Retinal pigment epithelial cell (primary cell): ENCODE measurements at places on chromosomes 7 and 10.
A peak's percentile ranks its signal among the peaks of the same experiment; 100 is the strongest.

DNA sequence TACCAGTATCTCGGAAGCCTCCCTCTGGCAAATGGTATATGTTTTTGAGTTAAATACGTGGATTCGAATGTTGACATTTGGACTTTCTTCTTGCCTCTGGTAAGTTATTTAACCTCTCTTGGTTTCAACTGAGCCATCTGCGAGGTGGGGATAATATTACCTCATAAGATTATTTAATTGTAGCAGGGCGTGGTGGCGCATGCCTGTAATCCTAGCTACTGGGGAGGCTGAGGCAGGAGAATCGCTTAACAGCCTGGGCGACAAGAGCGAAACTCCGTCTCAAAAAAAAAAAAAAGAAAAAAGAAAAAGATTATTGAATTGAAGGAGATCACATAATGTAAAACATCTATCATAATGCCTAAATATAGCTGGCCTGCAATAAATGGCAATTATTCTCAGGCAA, 396 bp upstream of the TAF5 start:
- DNase-seq, result no peak

GRCh38 chr7:118745927-118746326, 521.4 kb downstream of the ANKRD7 start:
- DNase-seq, result no peak

DNA sequence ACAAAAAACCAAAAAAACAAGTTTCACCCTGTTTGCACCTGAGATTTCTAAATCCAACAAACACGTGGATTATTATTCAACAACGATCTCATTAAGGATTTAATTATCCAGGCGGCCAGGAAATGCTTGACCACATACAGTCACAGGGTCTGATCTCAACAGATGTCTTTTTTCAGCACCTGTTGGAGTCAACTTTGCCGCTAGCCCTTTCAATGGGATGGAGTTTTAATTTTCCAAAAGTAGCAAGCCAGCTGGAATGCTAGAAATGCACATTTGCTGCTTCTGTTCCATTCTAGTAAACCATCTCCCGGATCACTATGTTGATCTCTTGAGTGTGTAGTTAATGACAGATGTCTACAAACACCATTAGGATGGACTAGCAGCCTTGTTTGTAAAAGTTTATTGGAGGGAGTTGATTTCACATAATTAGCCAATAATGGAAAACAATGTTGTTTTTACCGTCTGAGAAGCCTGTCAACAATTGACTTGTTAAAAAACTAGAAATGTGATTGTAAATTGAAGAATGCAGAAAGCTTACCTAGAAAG, 64.2 kb upstream of the DKK1 start:
- no peak for DNase-seq

DNA sequence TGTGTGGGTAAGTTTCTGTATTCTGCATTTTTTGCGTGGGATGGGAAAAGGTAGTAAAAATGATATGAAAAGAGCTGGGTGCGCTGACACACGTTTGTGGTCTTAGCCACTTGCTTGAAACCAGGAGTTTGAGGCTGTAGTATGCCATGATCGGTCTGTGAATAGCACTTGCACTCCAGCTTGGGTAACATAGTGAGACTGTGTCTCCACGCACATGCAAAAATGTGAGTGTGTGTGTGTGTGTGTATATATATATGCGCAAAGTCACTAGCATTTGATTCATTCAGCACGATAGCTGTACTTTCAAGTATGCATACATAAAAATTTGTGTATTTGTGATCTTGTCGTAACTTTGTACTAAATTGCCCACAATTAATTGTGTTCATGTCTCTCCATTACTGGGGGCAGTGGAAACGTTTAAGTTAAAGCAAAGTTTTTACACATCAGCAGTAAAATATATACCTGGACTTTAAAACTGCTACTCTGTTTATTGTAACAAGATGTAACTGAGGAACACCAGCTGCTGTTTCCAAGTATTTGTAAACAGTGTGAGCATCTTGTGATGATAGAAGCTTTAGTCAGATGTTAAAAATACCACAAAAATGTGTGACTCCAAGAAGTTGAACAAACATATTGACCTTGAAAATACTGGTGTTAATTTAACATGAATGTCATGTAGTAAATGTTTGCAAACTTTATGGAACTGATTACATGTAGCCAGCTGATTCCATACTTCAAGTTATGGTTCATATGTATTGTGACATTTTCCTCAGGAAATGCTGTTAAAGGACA, 1.6 kb downstream of the ZRANB1 start:
- DNase-seq, result no peak

DNA sequence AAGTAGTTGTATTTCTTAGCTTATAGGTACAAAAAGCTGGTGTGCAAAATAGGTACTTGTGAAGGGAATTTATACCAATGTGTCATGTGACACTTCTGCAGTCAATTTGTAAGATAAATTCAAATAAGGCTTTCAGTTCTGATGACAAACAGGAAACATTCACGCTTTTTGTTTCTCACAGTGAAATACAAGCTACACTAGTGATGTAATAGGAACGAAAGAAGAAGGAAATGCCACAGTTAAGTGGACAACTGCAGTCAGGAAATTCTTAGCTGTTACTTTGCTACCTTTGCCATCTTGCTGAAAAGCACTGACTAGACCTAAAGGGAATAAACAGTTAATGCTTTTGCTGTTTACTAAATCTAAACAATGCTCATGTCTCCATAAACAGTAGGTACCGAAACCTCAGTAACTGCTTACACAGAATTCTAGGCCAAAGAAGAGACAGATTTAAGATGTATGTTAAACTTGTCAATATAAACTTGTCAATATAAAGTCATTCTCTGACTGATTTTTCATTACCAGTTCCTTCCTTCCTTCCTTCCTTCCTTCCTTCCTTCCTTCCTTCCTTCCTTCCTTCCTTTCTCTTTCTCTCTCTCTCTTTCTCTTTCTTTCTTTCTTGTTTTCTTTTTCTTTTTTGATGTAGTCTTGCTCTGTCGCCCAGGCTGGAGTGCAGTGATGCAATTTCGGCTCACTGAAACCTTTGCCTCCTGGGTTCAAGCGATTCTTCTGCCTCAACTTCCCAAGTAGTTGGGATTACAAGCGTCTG, 10.1 kb downstream of the OTUD1 start:
- no peak for DNase-seq

- DNase-seq, result no peak
These were observed 59.9 kb upstream of the DNAJB6 start for GRCh38 chr7:157276731-157277562.

GRCh38 chr7:45717537-45718235, 143.5 kb downstream of the ADCY1 start:
- no peak for DNase-seq

DNA sequence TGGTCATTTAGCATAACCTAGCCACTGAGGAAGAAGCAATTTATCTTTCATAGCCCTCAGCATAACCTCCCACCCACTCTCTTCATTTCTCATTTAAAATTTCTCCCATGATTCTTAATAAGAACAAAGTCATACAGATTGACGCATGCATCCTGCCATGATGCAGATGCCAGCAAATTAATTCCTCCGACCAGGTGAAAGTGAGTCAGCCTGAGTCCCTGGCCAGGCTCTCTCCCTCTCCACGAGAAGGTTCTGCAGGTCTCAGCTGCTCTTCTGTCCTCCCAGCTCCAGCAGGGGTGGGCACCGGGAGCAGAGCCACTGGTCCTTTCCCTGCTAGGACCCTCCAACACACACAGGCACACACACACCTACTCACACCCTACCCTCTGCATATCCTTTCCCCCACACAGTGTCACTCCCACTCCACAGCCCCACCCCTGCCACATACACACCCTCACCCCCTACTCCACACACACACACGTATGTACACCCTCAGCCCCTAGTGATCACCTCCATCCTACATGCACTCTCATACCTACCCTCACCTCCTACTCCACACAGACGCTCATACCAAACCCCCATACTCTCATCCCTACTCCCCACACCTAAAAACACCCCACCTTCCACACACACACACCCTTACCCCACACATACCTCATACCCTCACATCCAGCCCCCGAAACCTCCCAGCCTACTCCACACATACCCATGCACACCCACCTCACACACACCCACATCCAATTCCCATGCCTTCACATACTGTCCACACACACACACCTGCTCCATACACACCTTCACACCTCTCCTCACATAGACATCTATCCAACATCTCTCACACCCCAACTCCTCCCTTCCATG, 78.0 kb downstream of the FAM13C start:
- DNase-seq, result peak; percentile 88

DNA sequence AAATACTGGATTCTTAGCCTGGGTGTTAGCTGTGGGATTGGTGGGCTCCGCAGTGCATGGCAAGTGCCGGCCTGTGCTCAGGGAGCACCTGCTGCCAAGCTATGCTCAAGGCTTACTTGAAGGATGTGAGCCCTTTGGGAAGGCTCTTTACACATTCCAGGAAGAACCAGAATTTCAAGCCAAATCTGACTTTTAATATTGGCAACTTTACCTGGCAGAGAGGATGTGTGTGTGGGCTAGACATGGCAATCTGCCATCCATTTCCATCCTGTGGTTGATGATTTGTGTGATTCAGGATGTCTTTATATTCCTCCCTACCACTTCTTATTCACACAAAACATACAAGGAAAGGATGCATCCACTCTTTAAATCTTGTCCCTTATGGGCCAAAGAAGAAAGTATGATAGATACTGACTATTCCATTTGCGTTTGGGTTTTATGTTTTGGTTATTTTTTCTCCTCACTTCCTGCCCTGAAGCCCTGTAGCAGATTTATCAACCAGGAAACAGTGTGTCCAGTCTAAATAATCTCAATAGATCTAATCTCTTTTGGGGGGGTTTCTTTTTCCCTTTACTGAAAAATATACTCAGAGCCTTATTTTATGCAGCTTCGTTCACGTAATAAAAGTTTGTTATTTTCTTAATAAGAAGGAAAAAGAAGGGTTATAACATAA, 247.1 kb downstream of the COBL start:
- no peak for DNase-seq

DNA sequence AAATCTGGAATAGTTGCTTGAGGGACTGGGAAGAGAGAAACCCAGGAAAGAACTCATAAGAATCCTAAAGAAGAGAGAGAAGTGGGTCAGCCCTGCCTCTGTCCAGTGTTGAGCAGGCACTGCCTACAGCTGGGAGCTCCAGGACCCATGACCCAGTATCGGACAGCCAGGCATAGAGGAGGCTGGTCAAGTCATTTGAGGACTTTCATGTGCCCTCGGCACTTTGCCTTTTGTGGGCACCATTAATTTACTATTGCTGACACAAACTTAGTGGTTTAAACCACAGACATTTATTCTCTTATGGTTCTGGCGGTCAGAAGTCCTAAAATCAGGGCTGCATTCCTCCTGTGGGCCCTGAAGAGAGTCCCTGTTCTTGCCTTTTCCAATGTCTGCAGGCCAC, 60.3 kb downstream of the CPXM2 start:
- DNase-seq, result no peak

DNA sequence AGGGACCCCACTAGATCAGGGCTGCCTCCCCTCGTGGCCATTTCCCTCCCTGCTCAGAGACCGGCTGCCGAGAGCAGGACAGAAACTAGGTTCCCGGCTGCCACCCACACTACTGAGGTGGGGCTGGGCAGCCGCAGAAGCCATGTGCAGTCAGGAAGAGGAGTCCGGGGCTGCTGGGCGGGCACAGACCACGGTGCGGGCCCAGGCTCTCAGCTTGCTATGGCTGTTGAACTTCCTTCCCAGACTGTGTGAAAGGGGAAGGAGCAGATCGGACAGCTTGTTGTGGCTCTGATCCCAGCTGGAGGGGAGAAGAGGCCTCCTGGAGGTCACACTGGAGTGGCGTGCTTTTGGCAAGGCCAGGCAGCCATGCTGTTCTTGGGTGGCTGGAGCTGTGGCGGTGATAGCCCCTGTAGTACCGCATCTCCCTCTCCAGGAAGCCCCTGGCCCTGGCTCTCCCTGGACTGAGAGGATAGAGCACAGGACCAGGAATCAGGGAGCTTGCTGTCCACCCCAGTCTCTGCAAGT, 56.8 kb downstream of the HK1 start:
- DNase-seq, result no peak

GRCh38 chr7:151386301-151387160, 23.3 kb downstream of the WDR86 start:
- DNase-seq, result no peak

- peak; percentile 62 for DNase-seq
These were observed 178.0 kb downstream of the MDFIC start for GRCh38 chr7:115099906-115100305.

- no peak for DNase-seq
These were observed 4.8 kb downstream of the BTRC start for GRCh38 chr10:101358706-101359300.

GRCh38 chr10:21989453-21990154, 13.9 kb downstream of the DNAJC1 start:
- no peak for DNase-seq

GRCh38 chr10:82736305-82736704, 861.3 kb downstream of the NRG3 start:
- DNase-seq, result no peak

- no peak for DNase-seq
These were observed 11.7 kb upstream of the ZNF239 start for GRCh38 chr10:43585981-43586729.

- no peak for DNase-seq
These were observed 152.2 kb upstream of the PDE1C start for GRCh38 chr7:32222251-32222900.

GRCh38 chr7:143413123-143413522, 4.5 kb upstream of the EPHA1 start:
- no peak for DNase-seq

- no peak for DNase-seq
These were observed 179.6 kb upstream of the LRRTM3 start for GRCh38 chr10:66746246-66746645.

- no peak for DNase-seq
These were observed 23.6 kb downstream of the AKR1B1 start for GRCh38 chr7:134435161-134435920.

DNA sequence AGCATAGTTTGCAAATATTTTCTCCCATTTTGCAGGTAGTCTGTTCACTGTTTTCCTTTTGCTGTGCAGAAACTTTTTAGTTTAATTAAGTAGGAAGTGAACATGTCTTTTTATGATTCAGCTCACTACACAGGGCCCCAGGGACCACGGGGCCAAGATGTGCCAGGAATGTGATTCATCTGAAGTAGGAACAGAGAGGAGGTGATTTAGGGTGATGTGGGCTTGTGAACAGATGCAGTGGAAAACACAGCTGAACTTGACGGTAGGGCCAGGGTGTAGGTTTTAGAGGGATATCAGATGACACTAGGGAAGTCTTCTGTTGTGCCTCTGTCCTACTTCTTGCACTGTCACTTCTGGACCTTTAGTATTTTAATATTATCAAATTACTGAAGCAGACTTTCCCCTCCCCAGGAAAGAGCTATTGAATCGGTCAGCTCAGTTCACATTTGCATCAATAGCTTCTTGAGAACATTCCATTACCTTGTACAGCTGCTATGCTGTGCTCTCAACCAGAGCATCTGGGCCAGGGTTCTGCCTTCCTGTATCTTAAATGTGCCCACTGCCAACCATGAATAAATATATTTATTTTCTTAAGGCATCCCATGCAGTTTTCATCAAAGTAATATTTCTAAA, 96.9 kb downstream of the OSBPL3 start:
- DNase-seq, result no peak
